ENCODE measurements at places on chromosomes 7 and 10.

- DNase-seq, result no peak
Observed at GRCh38 chr10:122508021-122508420, 46.7 kb downstream of the HTRA1 start.

GRCh38 chr10:57249615-57250281 is 888.7 kb upstream of the ZWINT start:
- DNase-seq, result no peak

DNA sequence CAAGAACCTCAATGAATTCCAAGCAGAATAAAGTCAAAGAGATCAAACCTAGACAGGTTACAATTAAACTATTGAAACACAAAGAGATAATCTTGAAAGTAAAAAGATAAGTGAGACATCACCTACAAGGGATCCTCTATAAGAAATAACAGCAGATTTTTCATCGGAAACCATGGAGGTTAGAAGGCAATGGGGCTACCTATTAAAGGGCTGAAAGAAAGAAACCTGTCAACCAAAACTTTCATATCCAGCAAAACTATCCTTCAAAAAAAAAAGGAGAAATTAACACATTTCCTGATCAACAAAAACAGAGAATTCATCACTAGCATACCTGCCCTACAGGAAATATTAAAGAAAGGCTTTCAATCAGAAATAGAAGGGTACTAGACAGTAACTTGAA is 244.9 kb downstream of the ARHGAP12 start:
- no peak for DNase-seq

DNA sequence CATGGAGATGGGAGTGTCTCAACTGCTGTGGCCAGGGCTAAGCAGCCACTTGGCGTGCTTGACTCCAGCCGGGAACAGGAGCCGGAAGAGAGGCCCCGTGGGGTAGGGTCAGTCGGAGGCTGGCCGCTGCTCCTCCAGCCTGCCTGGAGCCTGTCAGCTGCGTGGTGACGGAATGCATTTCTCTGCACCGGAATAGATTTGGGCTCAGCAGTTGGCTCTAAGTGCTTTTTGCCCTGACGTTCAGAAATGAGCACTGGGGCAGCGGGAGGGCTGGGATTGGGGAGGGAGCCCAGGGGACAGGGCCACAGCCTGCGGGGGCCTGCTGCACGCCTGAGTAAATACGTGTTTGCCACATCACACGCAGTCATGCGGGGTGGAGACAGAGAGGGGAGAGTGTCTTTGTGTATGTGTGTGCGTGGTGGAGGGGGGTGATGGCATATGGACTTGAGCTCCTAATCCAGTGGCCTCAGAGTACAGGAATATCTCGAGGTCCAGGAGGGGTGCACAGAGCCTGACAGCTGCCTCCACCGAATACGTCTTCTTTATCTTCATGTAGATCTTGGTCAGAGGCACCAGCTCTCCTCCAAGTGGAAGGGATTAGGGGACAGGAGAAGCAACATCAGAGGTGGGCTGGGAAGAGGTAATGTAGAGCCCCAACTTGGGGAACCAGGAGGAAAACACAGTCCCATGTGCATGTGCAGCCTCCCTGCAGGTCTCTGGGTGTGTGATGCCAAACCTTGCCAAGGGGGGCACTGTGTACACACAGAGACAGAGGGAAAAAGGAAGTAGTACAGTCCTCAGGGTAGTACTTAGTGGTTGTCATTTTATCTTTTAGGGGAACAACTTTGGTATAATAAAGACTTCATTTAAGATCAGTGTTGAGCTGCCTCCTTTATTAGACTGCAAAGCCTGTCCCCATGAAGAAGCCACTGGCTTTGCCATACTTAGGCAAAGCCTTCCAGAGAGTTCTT is 151.4 kb downstream of the CDH23 start:
- no peak for DNase-seq

DNA sequence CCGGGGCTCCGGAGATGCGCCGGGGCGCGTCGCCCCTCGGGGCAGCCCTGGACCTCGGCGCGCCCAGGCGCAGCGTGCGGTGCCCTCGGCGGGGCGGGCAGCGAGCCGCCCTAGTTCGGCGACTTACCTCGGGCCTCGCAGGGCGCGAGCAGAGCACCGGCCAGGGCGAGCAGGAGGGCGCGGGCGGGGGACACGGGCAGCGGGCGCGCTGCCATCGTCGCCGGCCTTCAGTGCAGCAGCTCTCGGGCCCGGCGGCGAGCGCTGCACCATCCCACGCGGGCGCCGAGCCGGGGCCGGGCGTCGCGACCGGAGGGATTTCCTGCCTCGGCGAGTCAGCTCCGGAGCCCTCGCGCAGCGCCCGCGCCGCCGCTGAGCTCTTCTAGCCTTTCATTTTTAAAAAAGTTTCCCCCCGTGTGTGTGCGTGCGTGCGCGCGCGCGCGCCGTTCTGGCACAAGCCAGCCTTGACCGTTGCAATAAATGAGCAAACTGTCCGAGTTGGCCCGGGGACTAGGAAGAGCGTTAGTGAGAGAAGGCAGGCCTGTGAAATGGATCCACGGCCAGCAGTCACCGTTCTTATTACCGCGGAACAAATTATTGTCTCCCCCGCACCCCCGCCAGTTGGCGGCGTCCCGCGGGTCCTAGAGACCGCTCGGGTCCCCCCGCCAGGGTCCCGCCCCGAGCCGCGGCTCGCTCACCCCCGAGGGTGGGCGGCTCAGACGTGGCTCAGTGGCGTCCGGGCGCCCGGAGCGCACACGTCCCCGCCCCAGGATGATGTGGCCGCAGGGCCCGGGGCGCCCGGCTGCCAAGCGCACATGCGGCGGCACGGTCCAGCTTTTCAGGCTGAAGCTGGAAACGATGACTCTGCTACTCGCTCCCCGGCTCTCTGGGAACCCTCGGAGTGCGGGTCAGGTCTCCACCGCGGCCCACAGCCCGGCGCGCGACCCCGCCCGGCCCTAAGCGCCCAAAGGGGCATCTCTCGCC is at the start of gene ADAM12:
TSS of gene ADAM12 (minus strand) at position 547 of the 981 bp plus-strand sequence. CDS start at position 215, 332 bp downstream.
- no peak for DNase-seq

- no peak for DNase-seq
Observed at GRCh38 chr7:1533547-1534329, 3.2 kb downstream of the MAFK start.

DNA sequence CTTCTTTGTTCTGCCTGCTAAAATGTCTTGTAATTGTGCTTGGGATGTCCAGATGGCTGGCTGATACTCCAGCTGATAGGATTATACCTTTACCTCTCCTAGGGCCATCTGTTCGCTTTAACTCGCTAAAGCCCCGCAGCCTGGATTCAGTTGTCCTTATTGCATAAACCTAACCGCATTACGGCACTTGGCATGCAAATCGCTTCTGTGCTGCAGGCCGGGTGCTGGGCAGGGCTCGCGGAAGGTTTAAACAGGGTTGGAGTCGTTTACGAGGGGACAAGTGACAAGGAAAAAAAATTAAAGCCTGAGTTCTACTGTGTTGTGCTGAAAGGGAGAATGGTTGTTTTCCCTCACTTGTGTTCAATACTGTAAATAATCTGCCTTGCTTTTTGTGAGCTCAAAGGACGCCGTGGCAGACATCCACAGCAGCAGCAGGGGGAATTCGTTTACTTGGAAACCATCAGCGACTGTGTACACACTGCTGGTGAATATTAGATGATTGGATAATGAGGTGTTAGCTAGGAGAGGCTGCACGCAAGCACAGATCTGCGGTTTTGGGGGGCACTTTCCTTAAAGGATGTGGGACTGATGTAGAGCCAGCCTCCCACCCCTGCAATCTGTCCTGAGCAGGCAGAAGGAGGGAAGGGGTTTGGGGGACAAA is 93.0 kb downstream of the EBF3 start:
- no peak for DNase-seq

GRCh38 chr7:107874605-107875446 is 16.2 kb upstream of the DLD start:
- no peak for DNase-seq

GRCh38 chr7:85447004-85447403 is 260.1 kb upstream of the SEMA3D start:
- DNase-seq, result no peak

GRCh38 chr7:25083201-25083600 is 41.9 kb downstream of the CYCS start:
- DNase-seq, result no peak

DNA sequence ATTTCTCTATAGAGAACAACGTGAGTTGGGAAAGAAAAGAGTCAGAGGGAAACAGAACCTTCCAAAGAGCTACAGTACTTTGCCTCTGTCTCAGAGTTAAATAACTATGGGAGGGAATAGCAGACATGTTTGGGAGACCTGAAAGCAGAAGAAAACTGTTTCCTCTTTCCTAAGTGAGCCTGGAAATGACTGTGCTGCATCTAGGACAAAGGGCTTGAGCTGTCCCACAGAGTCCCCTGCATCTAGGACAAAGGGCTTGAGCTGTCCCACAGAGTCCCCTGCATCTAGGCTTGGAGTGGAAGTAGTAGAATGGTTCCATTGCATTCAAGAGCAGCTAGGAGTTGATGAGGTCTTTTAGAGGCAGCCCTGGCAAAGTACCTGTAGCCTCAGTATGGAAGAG is 149.7 kb downstream of the DKK1 start:
- no peak for DNase-seq

- no peak for DNase-seq
Observed at GRCh38 chr7:29005406-29005805, 47.3 kb upstream of the TRIL start.

- DNase-seq, result no peak
Observed at GRCh38 chr10:69389827-69390490, 26.8 kb downstream of the TACR2 start.

DNA sequence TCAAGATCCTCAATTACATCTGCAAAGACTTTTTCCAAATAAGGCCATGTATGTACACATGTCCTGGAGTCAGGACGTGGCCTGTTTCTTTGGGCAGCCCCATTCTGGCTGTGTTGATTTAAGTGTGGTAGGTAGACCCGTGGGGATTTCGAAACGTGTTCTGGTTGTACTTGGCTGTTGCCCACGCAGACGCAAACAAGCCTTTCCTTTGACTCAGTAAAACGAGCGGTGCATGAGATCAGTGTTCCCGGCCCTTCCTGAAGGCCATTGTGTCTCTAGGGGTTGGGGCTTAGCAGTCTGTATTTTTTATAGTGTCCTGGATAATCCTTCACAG is 64.8 kb upstream of the DNAJB6 start:
- no peak for DNase-seq

- no peak for DNase-seq
Observed at GRCh38 chr10:95220539-95220938, 26.5 kb downstream of the ACSM6 start.

DNA sequence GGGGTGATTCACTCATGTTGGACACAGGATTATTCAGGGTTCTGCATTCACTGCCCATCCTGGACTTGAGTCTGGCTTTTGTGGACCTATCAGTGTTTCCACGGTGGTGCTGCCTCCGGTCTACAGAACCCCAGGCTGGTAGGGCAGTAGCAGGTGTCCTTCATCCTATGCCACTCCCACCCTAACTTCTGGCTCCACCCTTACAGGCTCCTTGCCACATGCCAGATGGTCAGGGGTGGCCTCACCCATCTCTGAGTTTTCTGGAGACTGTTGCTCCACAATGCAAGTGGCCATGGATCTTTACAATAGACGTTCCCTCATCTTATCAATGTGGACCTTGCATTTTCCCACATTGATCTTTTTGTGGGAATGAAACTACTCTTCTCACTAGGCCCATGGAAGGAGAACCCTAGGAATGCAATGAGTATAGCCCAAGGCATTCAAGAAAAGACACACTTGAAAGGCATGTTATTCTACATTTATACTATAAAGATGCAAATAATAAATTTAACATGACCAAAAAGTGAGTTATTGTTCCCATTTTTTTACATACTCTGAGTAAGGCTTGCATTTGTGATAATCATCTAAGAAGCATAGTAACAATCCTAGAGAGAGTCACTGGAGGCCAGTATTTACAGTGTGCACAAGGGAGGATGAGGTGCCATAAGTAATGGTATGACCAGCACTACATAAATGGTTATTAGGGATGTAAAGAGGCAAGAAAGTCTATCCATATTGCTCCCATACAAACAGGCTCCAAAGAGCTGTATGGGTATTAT is 57.4 kb upstream of the ADO start:
- DNase-seq, result no peak

DNA sequence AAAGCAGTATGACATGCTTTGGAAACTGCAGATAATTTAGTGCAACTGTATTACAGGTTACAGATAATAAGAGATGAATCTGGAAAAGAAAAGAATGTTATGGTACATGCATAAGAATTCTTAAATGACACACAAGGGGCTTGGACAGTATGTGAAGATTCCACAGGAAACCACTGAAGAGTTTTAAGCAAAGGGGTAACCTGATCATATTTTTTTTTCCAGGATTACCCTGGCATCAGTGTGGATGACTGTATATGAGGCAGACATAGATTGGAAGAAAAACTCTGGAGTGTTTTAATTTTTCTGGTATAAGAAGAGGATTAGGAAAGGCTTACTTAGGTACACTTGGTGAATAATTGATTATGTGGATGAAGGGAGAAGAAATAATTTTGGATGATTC is 8.1 kb downstream of the TFPI2 start:
- DNase-seq, result no peak

GRCh38 chr7:1150400-1151002 is 9.5 kb downstream of the ZFAND2A start:
- no peak for DNase-seq

GRCh38 chr7:102272075-102272916 is 14.4 kb upstream of the SH2B2 start:
- no peak for DNase-seq

GRCh38 chr7:129557686-129558481 is 53.6 kb upstream of the NRF1 start:
- DNase-seq, result no peak

GRCh38 chr7:129923709-129924108 is 29.1 kb downstream of the UBE2H start:
- peak; percentile 39 for DNase-seq

GRCh38 chr10:49324711-49325110 is 25.7 kb downstream of the C10orf71 start:
- no peak for DNase-seq

DNA sequence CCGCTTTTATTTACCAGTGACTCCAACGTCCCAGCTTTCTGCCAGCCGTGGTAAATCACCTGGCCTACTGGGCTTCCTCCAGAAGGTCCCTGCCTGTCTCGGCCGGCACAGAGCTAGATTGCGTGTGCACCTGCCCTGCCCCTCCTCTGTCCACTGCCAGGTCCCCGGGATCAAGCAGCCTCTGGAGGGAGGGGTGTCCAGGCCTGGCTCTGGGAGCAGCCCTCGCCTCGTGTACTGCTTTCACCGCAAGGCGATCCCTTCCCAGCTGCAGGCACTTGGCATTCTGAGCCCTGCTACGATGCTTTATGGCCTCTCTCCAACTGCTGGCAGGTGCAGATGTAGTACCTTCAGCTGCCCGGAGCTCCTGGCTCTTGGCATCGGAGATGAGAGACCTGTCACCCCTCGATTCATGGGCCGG is 7.4 kb downstream of the SLC29A3 start:
- no peak for DNase-seq

DNA sequence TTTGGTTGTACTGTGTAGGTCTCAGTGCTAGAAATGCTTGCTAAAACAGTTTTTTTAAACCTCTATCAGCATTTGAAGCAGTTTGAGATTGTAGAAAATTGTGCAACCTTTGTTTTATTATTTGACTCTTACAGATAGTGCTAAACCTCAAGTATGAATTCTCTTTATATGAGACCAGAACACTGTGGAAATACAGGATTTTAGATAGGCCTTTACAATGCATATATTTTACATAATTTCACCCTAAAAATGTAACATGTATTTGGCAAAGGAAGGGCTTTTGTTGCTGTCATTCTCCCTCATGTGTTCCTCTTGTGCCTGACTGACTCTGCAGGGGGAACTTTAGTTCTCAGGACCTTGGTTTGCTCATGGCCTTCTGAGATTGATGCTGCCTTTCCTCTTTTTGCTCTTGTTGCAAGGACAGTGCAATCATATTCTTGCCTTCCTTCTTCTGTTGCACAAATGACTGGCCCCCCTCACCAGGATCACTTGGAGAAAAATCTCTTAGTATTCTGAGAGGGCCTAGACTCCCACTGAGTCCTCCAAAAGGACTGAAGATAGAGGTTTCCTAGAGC is 188.7 kb downstream of the PPP1R9A start:
- DNase-seq, result no peak
